ENCODE measurements at places on chromosomes 12 and 14. TPM values are rescaled to one million over a fixed set of nuclear protein-coding genes. Genes with fewer than 3 reads are reported as not detected.

DNA sequence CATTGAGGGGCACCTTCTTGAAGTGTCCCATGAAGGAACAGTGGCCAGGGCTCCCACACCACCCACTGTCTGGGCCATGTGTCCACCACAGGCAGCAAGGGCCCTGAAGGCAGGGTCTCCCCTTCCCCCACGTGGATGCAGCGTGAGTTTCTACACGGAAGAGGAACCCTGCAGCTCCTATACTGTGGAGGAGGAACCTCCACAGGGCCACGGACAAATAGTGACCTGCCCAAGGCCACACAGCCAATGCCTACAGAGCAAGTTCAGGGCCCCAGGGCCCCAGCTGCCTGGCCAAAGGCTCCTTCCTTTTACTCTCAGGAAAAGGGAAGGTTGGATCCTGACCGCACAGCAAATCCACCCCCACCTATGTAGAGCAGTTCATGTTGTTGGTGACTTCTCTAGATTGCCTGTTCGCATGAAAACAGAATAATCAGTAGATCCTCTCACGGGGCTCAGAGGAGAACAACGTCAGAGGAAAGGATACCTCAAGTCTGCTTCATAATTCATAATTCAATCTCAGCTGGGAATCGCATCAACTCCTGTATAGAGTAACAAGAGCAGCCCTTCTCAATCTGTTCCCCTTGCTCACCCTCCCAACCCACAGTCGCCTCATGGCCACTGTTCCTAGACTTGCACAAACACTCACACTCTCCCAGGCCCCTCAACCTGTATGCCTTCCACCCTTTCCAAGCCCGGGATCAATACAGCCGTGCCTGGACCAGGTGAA lies 11.1 kb upstream of the KRT73 start:
- DNase-seq, result no peak

GRCh38 chr14:67784244-67784823 lies 32.1 kb downstream of the ZFYVE26 start:
- DNase-seq, result no peak

GRCh38 chr12:118874698-118875548 lies 106.4 kb upstream of the SRRM4 start:
- DNase-seq, result peak; percentile 15

GRCh38 chr14:68153275-68153674 lies 333.7 kb downstream of the RAD51B start:
- DNase-seq, result no peak

GRCh38 chr12:106601031-106601430 lies 18.2 kb downstream of the RFX4 start:
- no peak for DNase-seq

GRCh38 chr12:51823875-51824565 lies 24.5 kb downstream of the FIGNL2 start:
- DNase-seq, result peak; percentile 54

Gene EPS8
- total RNA-seq, result 81.8 TPM

- DNase-seq, result no peak
Measured at GRCh38 chr14:102663440-102663839, 71.0 kb downstream of the RCOR1 start.

GRCh38 chr14:28758253-28758884 lies 8.2 kb upstream of the FOXG1 start:
- DNase-seq, result no peak

DNA sequence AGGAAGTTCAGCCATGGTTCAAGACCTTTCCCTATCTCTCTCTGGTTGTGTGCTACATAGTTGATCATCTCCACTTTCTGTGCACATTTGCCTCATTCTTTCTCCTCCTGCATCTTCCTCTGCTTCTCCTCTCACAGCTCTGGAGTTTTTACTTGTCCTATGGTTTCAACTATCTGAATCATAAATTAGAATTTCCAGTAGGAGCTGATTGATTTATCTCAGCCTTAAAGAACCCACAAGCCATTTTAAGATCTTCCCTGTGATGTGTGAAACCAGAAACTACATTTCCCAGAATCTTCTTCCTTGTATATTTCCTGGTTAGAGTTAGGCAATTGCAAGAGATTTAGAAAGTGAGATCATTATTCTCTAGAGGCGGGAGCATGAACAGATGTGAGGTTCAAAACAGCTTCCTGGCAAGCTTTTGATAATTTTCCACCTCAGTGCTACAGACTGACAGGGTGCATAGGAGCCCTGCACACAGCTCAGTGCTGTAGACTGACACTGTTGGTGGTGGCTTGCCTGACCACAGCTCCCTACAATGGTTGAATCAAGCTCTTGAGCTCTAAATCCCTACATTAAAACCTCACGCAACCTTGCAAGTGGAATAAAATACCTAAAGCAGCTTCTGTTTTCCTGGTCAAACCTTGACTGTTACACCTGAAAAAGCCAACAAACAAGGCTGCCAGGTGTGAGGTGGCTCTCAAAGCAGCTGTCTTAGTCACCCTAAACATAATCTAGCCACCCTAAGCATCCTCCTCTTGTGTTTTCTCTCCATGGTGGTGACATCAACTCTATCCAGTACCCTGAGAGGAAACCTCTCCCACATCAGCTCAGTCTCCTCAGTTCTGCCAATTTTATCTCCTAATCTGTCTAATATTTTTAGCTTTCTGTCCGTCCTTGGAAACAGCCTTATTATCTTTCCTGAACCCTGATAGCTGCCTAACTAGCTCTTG lies 21.5 kb upstream of the IFNG start:
- no peak for DNase-seq

DNA sequence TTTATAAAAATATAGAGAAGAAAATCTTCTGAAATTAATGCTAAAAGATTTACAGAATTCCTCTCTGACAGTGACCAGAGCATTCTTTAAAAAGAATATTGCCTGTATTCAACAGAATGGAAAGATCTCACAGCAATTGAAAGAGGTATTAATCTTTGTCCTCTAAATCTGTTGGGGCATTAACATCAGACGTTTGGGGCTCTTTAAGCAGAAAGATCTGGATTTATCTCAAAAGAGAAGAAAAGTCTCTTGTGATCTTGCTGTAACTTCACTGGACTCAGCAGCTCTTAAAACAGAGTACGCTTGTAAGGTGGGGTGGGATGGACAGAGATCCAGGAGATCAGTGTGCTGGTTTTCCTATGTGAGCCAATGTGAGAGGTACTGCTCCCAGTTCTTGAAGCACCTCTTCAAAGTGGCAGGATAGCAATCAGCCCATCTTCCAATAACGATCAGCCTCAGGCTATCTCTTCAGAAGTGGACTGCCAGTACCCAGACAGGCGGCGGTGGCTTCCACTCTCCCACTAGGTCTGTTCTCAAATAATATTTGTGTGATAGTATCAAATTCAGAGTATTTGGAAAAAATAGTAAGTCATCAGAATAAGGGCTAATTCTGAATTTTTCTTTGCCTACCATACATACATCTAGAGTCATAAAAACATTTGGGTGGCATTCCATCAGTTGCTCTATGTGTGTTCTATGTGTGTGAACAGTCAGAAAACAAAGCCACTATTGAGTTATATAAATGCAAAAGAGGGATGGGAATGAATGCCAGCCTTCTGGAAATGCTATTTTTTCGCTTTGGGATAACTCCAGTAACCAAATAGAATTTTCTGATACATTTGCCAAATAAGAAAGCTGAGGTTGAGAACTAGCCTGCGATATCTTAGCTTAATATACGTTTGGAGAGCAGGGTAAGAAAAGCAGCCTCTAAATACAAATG lies 237.4 kb upstream of the RGS6 start:
- DNase-seq, result no peak

GRCh38 chr14:25140411-25140810 lies 90.5 kb upstream of the STXBP6 start:
- no peak for DNase-seq

DNA sequence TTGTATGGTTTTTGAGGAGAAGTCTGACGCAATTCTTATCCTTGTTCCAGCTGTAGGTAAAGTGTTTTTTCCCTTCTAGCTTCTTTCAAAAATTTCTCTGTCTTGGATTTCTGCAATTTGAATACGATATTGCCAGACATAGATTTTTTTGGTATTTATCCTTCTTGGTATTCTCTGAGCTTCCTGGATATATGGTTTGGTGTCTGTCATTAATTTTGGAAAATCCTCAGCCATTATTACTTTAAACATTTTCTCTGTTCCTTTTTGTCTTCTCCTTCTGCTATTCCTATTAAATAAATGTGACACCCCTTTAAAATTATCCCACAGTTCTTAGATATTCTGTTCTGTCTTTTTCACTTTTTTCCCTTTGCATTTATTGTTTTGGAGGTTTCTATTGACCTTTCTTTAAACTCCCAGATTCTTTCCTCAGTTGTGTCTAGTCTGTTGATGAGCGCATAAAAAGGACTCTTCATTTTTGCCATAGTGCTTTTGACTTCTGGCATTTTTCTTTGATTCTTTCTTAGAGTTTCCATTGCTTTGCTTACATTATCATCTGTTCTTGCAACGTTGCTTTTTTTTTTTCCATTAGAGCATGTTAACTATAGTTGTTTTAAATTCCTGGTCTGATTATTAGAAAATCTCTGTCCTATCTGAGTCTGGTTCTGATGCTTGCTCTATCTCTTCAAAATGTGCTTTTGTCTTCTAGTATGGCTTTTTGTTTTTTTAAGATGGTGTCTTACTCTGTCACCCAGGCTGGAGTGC lies 129.1 kb downstream of the MSRB3 start:
- no peak for DNase-seq

DNA sequence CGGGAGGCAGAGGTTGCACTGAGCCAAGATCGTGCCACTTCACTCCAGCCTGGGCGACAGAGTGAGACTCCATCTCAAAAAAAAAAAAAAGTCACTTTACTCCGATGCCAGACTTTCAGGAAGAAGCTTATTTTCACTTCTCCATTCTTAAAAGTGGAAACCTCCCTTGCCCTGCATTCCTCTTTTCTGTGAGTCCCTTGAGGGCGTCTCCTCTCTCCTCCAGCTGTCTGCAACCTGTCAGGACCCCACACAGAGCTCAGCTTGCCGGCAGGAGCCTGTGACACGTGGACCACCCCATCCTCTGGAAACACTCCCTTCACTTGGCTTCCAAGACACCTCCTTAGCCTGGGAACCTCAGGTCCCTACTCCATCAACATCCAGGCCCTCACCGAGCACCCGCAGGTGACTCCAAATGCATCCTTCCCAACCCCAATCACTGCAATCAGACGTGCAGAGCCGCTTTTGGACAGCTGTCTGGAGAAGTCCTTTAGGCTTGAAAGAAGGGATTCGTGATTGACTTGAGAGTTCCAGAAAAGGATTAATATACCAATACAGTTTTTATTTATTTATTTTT lies 34.3 kb downstream of the SLC15A4 start:
- no peak for DNase-seq

GRCh38 chr12:42689699-42690098 lies 100.2 kb upstream of the PRICKLE1 start:
- no peak for DNase-seq

DNA sequence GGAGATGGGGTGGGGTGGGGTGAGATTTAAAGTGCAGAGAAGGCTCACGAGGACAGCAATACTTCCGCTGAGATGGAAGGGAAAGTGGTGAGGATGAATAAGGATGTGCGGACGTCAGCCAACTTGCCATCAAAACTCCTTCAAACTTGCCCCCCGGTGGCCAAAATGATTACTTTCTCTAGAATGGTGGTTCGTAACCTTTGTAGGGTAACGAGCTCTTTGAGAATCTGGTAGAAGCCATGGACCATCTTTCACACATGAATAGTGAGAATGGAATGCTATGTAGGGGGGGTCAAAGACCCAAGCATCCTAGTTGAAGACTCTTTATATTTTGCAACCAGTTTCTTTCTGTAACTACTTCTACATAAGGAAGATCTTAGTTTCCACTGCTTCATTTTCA lies 245.9 kb upstream of the DDHD1 start:
- no peak for DNase-seq

GRCh38 chr12:71840231-71840847 lies 780 bp downstream of the TBC1D15 start:
- no peak for DNase-seq

GRCh38 chr14:53847057-53847456 lies 109.6 kb downstream of the BMP4 start:
- no peak for DNase-seq

GRCh38 chr12:60251091-60251490 lies 655.3 kb downstream of the SLC16A7 start:
- no peak for DNase-seq

DNA sequence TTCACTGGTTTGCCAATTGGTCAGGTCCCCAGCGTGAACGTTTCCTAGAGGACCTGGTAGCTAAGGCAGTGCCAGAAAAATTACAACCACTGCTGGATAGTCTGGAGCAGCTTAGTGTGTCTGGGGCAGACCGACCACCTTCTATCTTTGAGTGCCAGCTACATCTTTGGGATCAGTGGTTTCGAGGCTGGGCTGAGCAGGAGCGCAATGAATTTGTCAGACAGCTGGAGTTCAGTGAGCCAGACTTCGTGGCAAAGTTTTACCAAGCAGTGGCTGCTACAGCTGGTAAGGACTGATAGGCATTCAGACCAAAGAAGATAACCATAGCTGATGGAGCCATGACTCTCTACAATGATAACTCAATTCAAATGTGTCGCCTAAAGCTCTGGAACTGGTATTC lies 2.5 kb downstream of the C14orf119 start:
- DNase-seq, result no peak

Gene IAPP
- not detected for total RNA-seq

Gene PLA2G1B
- total RNA-seq, result not detected

DNA sequence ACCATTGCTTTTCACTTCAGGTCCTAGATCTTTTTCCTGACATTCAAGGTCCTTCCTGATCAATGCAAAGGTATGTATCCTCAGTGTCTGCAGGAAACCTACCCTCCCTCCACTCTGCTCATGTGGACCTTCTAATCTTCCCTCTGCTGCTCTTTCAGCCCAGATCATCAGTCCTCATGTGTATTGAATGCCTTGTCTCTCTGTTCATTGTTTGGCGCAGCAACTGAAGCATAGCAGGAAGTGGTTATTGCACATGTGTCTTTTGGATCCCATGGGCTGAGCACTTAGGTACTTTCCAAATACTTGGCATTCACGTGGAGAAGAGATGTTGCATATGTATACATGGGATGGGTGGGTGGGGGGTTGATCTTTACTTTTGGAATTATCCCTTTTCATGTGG lies 4.3 kb upstream of the NIN start:
- DNase-seq, result no peak

Gene PPP1R36
- 38.5 TPM for total RNA-seq

Gene ANO4
- 13.0 TPM for total RNA-seq

Data from testis (tissue), 5 donors.